Stimulated activated CD4-positive, alpha-beta T cell treated with anti-CD3 and anti-CD28 coated beads, Interleukin-1b, Interleukin-23, amount 100 ng/mL, for 24 hours (primary cell): ENCODE measurements at places on chromosomes 3 and 15.

GRCh38 chr3:43176666-43177065, 70.8 kb upstream of the POMGNT2 start:
- DNase-seq: no peak

GRCh38 chr3:117873249-117873600, 1161.4 kb downstream of the IGSF11 start:
- DNase-seq: no peak

DNA sequence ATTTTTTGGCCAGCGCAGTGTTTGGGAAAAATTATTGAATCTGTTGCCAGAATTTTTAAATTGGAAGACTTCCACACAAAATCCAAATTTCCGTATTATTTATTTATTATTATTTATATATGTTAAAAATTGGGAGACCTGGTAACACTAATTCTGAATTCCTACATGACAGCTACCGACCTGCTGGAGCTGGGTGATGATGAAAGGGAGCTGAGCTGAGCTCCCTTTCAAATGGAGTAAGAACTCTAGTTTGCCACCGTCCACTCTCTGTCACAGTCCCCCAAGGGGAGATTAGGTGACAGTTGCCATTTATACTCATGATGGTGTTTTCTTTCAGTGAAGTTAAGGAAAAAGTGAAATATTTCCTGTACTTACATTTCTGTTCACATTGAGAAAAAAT, 1.4 kb downstream of the CRTC3 start:
- DNase-seq: no peak

GRCh38 chr3:132004571-132004970, 30.2 kb downstream of the CPNE4 start:
- no peak for DNase-seq

DNA sequence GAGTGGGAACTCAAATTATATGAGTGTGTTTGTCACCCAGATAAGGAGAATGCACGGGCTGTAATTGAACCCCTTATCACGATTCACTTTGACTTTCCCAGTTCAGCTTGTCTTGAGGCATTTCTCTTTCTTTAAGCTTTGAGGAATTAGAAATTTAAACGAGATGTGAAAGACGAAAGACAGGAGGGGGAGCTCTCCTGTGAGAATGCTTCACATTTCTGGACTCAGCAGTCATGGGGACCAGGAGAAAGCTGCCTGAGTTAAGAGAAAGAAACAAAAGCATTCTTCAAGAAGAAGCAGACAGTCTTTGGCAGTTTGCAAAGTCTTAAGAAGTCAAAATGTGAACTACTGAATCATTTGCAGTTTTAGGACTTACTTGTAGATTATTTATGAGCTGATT, 205.6 kb downstream of the NECTIN3 start:
- DNase-seq: no peak
